ENCODE measurements at places on chromosomes 5 and 9.
A peak's percentile ranks its signal among the peaks of the same experiment; 100 is the strongest.

GRCh38 chr5:68283766-68284165 lies 68.2 kb downstream of the PIK3R1 start:
- no peak for DNase-seq

GRCh38 chr5:142826093-142826492 lies 55.9 kb downstream of the ARHGAP26 start:
- DNase-seq: no peak

DNA sequence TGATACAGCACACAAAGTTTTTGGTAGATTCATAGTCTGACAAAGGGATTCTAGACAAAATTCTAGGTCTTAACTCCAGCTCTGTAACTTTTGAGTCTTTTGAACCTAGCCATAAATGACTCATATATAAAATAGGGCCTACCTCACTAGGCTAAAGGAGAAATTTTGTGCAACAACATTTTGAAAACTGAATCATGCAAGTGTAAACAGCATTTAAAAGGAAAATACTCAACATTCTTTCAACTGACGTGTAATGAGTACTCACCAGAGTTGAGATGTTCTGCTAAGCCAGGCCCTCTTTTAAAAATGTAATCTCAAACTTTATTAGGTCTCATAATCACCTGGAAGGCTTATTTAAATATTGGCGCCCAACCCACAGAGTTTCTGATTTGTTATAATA lies 113.2 kb downstream of the STK32A start:
- peak; percentile 12 for DNase-seq

- no peak for DNase-seq
Observed at GRCh38 chr9:88358723-88359122, 29.5 kb upstream of the SPIN1 start.

DNA sequence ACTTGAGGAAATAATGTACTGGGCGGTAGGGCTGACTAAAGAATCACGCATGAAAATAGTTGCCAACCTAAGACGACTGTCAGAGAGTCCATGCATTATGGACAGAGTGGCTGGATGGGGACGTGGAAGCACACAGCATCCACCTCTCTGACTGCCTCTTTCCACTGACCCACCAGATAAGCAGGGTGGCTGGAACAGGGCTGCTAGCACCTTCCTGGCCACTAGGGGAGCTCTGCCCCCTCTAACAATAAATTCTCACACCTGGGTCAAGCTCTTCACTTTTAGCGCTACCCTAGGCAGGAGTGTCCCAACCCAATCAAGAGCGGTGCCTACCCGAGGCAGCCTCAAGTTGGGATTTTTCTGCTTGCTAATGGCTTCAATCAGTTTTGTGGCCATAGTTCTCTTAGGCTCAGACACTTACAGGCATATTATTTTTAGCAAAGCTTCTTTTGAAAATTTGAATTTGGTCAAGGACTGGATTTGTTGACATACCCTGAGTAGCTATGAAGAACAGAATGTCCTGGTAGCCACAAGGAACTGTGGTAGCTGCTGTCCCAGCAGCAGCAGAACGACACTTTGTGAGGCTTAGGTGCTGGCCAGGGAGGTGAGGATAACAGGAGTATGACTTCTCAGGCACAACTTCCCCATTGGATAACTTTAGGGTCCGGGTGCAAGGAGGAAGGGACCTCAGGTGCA lies 6.9 kb upstream of the TPM2 start:
- DNase-seq: peak; percentile 54

DNA sequence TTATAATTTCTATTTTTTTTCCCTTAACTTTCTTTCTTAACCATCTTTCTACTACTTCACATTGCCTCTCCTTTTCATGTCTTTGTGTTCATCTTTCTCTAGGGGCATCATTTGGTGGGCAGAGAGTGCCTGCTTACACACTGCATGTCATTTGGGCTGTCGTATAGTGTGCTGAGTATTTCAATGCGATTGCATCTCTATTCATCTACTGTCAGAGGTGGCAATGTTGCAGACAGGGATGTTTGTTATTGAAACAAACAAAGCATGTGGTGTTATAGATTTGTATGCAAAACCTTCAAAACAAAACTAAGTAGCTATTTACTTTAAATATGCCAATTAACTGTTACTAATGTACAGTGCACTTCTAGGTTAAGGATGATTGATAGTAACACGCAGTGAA lies 141.1 kb upstream of the MEF2C start:
- no peak for DNase-seq

- DNase-seq: peak; percentile 19
Observed at GRCh38 chr5:40477856-40478546, 201.7 kb upstream of the PTGER4 start.

- no peak for DNase-seq
Observed at GRCh38 chr9:101604296-101604695, 9.5 kb upstream of the PPP3R2 start.

DNA sequence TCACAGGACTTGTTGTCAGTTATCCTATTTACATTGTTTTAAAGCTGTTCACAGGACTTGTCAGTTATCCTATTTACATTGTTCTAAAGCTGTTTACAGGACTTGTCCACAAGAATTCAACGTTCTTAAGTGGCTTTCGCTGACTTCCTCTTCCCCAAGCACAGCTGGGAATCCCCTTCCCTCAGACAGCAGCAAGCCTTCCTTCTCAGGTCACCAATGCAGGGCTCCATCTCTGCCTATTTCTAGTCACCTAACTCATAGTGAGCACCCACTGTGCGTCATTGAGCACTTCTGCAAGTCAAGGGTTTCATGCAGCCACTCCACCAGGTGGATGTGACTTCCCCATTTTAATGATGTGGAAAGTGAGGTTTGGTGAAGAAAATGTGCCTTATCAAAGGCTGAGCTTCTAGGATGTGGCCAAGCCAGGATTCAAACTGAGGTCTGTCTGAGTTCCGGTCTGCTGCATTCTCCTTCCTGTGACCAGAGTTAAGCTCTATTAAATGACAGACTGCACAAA lies 109.8 kb upstream of the ZNF462 start:
- no peak for DNase-seq

- DNase-seq: peak; percentile 58
Observed at GRCh38 chr5:148740966-148741742, 85.3 kb upstream of the ADRB2 start.

DNA sequence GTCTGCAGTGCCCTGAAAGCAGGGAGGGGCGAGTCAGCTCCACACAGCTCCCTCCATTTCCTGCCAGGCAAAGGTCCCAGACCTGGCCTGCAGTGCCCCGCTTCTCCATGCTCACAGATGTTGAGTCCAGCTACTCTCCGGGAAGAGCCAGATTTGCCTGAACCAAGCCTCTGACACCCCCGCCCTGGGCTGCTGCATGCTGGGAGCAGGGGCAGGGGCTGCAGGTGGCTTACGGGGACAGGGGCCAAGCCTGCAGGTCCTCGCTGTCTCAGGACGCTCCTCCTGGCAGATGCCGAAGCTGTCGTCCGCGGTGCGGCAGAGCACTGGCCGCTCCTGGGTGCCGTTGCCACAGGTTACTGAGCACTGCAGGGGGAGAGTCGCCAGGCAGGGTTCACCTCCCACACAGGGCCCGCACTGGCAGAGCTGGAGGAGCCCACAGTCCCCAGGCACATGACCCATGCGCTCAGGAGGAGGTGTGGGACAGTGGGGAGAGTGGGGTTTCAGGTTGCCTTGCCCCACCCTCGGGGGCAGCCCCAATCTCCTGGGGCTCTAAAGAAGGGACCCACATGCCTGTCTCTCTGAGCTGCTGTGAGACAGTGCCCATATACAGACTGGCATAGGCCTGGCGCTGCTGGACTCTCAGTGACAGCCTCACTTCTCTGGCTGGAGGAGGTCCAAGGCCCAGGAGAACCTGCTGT lies 62.4 kb downstream of the ZNF354C start:
- DNase-seq: no peak

DNA sequence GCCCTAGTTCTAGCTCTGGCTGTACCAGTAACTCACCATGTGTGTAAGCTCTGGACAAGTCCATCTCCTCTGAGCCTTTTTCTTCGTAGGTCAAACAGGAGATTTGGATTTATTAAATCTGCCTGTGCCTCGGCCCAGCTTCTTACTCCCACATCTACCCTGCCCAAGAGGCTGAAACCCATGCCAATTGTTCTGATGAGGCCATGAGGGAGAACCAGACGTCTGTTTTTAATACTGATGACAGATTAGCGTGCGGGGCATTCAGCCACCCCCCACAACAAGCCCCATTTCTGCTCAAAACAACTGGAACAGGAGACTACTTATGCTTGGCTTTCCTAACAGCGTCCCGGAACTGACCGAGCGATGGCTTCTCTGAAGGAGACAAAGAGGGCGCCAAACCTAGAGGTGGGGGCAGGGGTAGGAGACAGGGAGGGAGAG lies 81.2 kb upstream of the TRIM32 start:
- peak; percentile 20 for DNase-seq

DNA sequence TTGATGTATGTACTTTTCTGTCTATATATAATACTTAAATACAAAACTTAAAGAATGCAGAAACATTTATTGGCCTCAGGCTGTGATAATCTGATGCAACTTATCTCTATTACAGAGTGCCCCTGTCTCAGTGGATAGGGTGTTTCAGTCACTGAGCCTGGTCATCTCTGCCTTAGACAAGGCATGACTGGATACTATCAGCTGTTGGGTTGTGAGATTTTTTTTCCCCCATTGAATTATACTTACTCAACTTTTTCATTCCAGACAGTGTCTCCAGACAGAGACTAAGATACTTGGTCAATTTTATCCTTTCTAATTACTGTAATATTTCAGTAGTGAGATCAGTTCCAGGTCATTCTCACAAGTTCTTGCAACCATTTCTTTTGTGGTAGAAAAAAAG lies 26.7 kb downstream of the XRCC4 start:
- peak; percentile 50 for DNase-seq

GRCh38 chr9:21993893-21994555 lies at the start of gene CDKN2A:
TSS of gene CDKN2A (minus strand) at chr9:21994392.
- DNase-seq: peak; percentile 68

DNA sequence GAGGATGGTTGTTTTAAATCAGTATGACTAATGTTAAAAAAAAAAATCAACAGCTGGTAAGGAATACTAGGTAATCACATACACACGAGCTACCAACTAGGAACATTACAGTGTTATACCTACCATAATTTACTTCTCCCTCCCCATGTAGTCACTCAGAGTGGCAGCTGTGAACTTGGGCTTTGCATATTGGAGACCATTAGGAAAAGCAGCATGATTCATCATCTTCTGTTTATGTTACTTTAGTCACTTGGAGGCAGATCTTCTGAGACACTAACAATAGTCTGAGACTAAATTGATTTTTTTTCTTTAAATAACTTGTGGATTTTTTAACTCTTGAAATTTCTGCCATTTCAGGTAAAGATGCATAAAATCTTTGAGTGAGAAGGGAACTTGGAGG lies 141.5 kb upstream of the NR4A3 start:
- no peak for DNase-seq

DNA sequence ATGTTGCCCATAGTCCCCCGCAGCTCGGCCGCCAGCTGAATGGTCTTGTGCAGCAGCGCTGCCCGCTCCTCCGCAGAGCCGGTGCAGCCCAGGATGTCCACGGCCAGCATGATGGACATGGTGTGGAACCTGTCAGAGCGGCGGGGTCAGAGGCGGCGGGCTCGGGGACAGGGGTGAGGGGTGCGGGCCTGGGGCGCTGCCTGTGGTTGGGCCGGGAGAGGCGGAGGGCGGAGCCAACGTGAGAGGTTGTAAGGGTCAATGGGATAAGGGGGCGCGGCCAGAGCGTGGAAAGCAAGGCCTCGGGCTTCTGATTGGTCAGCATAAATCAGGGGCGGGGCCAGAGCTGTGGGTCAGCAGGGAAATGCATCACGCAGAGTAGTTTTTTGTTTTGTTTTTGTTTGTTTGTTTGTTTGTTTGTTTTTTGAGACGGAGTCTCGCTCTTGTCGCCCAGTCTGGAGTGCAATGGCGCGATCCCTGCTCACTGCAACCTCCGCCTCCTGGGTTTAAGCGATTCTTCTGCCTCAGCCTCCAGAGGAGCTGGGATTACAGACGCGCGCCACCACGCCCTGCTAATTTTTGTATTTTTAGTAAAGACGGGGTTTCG lies 6.8 kb upstream of the TOR2A start:
- peak; percentile 74 for DNase-seq

DNA sequence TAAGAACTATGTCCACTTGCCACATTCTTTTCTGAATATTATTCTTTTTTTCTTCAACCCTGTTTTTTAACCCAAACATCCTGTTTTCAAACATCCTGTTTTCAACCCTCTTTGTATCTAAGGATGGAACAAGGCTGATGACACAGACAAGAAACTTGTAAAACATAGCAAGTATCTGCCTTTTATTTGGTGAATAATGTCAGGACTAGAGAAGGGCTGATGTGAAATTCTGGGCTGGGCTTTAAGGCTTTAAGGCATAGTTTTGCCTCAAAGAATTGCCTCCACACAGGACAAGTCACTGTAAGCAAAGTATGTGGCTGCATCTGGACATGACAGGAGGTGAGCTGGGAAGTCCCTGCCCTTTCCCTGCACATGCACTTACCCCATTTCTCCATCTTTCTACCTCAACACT lies 42.5 kb upstream of the RIC1 start:
- DNase-seq: peak; percentile 71

GRCh38 chr9:137988701-137989100 lies 111.1 kb downstream of the CACNA1B start:
- no peak for DNase-seq

DNA sequence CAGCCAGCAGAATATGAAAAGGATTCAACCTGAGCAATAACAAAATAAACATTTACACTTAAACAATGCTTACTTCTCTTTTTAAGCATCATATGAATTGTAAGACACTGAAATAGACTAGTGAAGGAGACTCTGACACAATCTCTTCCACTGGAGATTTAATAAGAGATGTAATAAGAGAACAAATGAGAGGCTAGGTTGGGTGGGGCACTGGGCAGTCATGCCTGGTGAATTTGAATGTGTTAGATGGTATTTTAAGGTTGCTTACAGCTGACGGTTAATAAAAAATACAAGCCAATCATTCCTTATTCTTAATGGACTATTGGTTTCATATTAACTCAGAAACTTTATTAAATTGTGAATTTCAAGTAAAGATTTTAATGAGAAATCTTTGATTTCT lies 105.9 kb upstream of the TARS1 start:
- DNase-seq: no peak

DNA sequence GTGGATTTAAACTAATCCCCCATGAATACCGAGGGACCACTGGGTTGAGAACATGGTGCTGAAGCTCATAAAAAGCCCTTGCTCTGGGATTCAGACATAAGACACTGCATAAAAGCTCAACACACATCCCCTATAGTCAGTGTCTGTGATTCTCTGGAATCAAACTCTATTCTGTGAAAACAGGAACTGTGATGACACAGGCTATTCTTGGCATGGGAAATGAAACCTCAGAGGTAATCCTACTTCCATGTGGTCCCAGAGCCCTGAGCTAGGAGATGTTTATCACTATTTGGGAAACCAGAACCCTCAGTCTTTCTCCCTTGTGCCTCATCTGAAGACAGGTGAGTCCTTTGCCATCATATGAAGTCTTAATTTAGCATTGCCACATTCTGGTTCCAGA lies 135.4 kb upstream of the PRSS3 start:
- peak; percentile 25 for DNase-seq

DNA sequence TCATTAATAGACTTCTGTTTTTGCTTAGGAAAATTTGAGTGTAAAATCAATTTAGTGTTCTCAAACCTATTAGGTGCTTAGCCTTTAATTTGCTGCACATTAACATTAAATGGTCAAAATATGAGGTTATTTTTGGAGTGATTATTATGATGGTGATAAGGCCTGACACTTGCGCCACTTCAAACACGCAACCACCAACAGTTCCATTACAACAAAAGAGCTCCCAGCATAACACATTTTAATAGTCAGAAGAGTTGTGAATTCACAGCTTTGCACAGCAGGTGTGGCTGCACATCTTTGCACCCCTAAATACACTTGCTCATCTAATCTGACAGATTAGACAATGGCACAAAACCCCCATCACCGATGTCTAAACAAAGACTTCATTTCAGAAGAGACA lies 940.7 kb downstream of the NR2F1-AS1 start:
- no peak for DNase-seq

GRCh38 chr5:109910874-109911273 lies 221.1 kb downstream of the MAN2A1 start:
- no peak for DNase-seq

Measured in amniotic epithelial cell (primary cell).